Substantia nigra (tissue), 51 donors: ENCODE measurements at places on chromosomes 7 and 10.

DNA sequence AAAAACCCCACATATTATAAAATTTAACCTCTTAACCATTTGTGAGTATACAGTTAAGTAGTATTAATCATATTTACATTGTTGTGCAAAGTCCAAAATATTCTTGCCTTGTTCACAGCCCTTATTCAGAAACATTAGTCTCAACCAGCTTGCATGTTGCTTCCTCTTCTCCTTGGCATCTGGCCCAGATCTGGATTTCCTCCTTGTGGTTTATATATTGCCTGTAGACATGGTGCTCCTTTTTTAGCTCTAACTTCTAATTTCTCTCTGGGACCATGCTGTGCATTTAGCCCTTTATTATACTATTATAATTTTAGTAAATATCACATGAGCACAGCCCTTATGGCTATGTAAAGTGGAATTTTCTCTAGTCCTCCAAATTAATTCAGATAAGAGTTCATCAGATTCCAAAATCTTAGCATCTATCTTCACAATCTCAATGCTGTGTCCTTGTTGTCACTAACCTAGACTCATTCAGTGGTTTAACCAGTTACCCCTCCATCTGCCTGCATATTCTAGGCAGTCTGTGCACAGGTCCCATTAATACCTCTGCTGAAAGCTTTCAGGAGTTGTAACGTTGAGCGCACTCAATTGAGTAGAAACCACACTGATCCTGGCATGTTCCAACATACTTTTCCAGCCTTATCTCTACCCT, 7.9 kb downstream of the CPED1 start:
- DNase-seq = peak; percentile 8

DNA sequence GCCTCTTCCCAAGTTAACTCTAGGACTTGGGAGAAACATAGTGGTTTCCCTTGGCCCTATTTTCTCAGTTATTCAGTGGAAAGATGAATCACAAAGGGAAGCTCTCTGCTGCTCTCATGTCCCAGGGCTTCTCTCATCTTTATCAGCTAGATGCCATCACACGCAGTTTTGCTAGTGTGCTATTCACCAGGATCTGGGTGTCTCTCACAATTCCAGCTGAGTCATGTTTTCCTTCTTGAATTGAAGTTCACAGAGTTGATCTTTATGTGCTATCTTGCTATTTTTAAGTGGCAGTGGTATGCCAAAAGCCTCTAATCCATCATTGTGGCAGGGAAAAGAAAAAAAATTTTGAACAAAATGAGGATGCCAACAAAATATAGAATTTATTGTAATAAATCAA, 101.3 kb downstream of the TWIST1 start:
- no peak for DNase-seq

DNA sequence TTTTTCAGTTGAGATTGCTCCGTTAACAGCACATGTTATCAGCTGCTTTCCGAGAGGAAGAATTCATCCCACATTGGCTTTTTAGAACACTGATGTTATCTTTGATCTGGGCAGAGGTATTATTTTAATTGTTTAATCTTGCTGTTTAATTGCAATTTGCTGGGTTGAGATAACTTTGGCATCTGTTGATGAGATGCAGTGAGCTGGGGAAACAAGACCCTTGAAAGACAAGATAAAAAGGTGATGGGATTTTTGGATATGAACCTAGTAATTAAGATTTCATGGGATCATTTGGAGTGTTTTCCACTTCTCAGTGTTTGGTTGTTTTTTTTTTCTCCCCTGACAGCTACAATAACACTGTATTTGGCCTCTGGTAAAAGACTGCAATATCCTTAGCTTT, 4.5 kb downstream of the CELF2 start:
- DNase-seq = no peak

GRCh38 chr7:19522486-19522885, 186.4 kb downstream of the POLR1F start:
- no peak for DNase-seq

DNA sequence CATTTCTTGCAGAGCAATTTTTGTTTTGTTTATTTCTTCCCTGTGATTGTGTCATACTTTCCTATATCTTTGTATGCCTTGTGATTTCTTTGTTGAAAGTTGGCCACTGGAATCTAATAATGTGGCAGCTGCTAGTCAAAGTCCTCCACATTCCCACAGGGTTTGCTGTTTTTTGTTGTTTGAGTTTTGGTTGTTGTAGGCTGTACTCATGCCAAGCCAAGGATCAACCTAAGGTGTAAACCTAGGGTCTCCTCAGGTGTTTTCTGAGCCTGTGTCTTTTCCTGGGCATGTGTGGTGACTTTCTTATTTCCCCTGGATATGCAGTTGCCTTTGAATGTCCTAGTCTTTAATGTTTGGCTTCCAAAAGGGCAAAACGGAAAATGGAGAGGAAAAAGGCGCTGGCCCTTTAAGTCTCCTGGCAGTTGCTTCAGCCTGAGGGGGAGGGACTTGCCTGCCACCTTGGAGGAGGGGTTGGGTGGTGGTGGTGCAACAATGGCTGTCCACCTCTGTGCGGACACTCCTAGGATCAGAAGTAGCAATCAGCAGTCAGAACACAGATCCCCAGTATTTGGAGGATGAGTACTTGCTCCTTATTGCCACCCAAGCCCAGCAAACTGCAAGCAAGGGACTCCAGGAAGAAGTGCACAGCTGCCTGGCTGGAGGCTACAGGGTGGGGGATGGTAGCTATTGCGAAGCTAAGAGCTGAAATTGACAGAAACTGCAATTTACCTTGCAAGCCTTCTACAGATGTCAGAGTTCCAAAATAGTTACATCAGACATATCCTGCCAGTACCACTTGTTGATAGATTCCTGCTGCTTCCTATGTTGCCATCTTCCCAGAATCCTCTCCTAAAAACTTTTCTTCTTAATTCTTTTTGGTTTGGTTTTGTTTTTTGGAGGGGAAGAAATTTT, 5.6 kb upstream of the ZNF518A start:
- no peak for DNase-seq
